GM12891 (cell line): ENCODE measurements at places on chromosomes 5 and 9.
A peak's percentile ranks its signal among the peaks of the same experiment; 100 is the strongest.

GRCh38 chr5:57349214-57349613 lies 133.4 kb downstream of the ACTBL2 start:
- DNase-seq = no peak

GRCh38 chr5:132072070-132072469 lies 1.5 kb upstream of the CSF2 start:
- no peak for DNase-seq

DNA sequence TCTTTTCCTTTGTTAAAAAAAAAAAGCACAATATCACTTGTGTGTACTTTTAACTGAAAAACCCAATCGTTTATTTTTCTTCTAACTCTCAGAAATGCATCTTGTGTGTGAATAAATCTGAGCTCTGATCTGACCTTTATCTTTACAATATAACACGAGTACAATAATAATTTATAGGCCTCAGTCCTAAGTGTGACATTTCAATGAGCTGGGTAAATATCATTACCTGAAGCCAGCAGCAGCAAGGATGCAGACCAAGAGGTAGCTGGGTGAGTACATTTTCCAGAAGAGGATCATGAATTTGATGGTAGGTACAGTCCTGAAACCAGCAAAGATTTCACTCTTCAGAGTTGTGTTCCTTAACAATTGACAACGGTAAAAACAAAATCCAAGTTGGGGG lies 264.0 kb upstream of the KIF2A start:
- no peak for DNase-seq

DNA sequence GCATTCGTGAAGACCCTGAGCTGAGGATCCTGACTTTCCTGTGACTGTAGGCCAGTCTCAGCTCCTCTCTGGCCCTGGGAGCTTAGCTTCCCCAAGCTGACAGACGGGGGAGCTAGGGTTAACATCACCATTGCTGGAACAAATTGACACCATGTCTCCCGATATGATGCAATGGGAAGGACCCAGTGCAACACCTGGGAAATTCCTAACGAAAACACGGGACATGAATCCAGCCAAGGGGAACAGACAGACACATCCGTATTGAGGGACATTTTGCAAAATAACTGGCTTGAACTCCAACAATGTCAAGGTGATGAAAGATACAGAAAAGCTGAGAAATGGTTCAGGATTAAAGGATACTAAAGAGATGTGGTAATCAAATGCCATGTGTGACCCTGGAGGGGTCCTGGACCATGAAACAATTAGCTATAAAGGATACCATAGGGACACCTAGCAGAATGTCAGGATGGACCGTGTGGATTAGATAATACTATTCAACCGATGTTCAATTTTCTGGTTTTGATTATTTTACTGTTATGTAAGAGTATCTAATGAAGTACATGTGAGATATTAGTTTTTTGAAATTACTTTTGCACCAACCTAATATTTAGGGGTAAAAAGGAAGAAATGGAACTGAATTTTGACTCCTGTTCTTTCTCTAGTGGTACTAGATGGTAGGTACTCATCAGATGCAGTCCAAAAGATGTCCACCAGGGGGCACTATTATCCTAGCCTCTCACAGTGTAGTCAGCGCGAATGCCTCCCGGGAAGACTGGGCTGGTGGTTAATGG lies 52.7 kb downstream of the NDST1 start:
- peak; percentile 53 for DNase-seq

- no peak for DNase-seq
These were observed 140.3 kb downstream of the BNC2 start for GRCh38 chr9:16730162-16730561.

DNA sequence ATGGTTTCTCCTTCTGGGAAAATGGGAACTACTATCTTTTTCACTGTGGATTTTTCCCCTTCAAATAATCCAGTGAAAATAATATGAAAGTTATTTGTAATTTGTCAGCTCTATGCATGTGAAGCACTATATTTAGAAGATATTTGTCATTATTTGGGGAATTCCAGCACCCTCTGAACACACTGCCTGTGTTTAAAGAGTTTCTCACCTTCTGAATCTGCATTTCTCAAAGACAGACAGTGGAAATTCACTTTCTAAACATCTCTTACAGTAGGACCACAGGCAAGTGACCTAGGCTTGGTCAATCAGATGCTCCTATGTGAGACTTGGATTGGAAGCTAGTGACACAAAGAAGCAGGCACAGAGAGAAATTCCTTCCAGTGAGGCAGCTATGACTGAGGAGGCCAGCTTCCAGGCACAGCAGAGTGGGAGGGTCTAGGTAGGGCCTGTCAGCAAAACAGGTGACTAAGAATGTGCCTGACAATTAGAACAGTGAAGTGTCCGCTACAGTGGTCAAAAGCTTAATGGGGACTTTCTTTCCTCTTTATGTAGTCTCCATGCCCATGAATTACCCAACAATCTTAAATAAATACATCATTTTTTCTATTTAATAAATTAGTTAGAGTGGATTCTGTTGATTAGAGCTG lies 167.2 kb downstream of the HMHB1 start:
- no peak for DNase-seq

DNA sequence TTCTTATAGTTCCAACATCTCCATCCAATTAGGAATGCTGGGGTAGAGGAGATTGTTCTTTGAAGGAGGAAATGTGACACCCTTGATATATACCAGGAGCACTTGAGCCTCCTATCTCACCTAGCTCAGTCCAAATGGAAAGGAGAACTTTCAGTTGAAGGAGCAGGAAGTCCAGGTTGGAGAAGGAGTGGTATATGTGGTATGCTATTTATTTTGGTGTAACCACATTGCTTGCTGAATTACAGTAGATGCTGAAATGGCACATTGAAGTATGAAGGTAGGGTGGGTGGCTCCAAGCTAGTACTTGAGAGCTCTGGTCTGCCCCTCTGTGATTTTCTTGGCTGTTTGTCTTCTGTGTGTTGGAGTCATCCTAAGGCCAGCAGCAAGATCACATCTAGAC lies 6.1 kb downstream of the CSNK1G3 start:
- no peak for DNase-seq
